ENCODE measurements at places on chromosomes 12 and 14.

- DNase-seq, result no peak
These were observed 24.1 kb downstream of the ATP5MC2 start for GRCh38 chr12:53651737-53652136.

DNA sequence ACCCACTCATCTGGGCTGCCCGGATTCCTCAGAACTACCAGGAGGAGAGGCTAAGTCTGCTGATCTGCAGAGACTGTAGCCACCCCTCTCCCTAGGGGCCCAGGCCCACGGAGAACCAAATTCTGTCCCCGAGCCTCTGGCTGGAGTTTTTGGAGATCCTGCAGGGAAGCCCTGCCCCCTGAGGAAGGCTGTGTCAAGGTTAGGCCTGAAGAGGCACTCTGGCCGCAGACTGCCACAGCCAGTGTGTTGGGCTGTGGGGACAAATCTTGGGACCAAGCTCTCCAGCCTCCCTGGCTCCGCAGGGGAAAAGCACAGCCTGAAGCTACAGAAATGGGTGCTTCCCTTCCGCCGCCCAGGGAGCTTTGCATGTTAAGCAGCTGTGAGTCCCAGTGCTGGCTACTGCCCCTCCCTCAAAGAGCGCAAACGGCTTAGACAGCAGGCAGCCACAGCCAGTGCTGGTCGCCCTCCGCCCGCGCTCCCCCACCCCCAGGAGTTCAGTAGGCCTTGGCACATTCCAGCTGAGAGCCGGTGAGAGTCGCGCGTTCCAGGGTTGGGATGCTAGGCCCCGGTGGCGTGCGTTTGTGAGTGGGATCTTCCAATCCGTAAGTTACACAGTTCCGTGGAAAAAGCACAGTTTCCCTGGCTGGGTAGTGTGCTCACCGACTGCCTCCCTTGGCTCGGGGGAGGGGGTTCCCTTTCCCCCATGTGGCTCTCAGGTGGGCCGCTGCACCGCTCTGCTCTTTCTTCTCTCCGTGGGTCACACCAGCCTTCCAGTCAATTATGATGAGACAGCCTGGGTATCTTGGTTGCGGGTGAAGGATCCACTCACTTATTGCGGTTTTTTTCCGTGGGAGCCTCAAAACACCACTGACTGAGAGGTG is 13.2 kb downstream of the CLEC4E start:
- no peak for DNase-seq

GRCh38 chr14:102220031-102220430 is 80.3 kb downstream of the WDR20 start:
- no peak for DNase-seq

DNA sequence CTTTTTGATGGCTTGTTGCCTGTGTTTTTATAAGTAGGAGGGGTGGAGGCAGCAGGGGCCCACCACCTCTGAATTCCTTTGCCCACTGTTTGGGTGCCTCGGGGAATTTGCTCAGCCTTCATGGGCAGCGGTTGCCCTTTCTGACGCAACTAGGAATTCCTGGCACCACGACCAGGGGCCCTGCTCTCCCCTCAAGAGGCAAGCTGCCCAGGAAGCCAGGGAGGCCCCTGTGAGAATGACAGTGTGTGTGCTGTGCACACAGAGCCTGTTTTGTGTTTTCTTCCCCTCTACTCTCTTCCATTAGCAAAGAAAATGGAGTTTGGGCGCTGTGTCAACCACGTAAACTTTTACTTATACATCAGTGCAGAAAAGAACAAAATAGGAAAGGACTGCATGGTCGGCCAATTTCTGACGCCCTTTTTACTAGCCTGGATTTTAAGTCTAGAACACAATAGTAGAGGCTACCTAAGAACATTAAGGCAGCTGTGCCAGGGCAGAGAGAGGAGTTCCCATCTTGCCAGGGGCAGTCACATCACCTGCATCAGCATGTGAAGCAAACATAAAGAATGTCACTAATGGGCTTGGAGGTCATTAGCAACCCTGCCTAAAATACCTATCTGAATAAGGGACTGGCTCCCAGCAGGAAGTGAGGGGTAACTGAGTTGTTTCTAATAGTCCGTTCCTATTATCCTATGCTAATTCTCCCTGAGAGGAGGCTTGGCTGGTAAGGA is 17.9 kb upstream of the PTGR2 start:
- no peak for DNase-seq

DNA sequence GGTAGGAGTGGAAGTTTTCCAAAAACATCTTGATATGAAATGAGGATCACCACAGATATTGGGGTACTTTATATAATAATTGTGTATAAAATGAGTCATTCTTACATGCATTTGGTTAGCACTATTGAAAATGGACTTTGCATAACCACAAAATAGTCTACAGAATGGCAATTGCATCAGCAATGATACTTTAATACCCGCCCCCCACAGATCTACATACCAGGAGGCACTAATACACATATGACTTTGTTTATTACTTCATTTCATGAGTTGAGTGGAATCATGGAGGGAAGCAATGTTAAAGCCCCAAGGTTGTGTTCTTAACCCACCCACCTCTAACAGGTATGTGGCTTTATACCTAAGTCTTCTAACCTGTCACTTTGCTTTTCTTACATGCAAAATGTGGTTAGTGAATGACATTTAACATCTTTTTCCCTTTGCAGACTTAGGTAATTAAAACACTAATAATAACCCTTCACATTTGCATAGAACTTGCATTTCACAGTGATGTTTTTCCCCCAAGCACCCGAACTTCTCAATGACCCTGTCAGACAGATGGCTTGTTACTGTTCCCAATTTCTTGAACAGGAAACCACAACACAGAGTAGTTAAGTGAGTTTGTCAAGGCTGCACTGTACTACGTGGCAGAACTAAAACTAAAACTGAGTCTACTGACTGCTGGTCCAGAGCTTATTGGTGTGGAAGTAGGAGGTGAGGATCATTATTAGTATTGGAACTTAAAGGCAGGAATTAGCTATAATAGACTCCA is 101.9 kb downstream of the NPAS3 start:
- DNase-seq, result no peak

Data from HFFc6 (cell line).